ENCODE measurements at places on chromosomes 2 and 18.

- no peak for DNase-seq
These were observed 63.9 kb upstream of the TANK start for GRCh38 chr2:161096336-161096735.

DNA sequence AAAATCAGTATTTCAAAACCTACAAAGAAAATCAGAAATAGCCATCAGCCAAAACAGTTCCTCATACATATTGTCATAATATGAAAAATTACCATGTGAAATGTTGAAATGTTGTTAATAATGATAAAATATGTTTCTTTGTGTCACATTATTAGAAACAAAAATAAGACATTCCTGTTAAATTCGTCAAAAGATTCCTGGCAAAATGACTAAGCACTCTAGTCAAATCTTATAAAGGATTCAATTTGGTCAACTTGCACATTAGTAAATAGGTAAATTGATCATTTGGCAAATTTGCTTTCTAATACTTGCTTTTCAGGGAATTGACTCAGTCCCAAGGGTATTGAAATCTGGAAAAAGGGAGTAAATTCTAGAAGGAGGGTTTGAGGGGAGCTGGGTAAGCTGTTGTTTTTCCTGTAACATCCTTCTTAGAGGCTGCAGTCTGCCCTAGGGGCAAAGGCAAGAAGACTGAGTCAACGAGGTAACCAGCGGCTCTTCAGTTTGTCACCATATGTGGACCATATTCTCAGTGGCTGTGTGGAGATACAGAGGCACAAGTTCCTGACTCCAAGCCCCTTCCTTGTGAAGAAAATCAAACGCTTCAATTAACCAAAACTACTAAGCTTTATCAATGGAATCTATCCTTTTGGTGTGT, 482.3 kb downstream of the TNS1 start:
- DNase-seq = no peak

DNA sequence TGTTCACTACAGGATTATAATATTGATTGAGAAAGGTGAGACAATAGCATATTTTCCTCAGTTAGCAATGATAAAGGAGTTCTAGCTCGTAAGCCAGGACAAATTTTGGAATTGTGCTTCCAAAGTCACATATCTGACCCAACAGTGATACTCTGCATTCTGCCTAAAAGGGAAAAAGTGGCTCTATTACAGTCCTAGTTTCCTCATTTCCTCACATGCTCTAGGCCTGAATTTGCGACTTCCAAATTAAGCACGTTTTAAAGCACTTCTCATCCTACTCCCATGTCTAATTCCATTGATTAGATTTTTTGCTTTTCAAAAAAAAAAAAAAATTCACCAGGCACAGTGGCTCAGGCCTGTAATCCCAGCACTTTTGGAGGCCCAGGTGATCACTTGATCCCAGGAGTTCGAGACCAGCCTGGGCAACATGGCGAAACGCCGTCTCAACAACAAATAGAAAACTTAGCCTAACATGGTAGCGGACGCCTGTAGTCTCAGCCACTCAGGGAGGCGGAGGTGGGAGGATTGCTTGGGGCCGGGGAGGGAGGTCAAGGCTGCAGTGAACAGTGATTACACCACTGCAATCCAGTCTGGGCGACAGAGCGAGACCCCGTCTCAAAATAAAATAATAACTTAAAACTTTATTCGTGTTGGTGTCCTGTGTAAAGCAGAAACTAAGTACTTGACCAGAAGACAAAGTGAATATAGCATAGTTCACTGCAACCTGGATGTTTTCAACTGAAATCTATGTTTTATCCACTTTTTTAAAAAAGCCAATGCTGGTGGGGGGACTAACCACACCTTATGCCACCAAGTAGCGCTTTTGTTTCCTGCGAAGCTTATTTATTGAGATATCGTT, 1.5 kb downstream of the ESCO1 start:
- no peak for DNase-seq

- no peak for DNase-seq
These were observed 34.6 kb upstream of the INSIG2 start for GRCh38 chr2:118053681-118054080.

- no peak for DNase-seq
These were observed 86.5 kb downstream of the ROCK2 start for GRCh38 chr2:11257964-11258363.

- no peak for DNase-seq
These were observed 48.7 kb upstream of the NEDD4L start for GRCh38 chr18:57995331-57995730.

DNA sequence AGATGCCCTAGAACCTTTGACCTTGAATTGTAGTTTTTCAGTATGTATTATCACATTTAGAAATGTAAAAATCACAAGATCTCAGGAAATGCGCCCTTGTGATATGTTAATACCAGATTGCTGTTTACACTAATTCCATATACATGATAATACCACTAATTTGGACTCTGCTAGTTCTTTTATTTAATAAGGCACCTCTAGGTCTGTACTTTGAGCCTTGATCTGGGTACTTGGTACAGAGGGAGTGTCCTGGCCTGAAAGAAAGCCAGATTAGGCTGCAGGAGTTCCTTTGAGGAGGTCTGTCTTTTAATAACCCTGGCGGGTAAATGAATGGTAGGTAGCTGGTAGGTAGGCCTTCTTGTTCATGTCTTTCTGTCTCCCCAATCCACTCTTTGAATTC, 26.3 kb downstream of the PLEKHA3 start:
- no peak for DNase-seq

DNA sequence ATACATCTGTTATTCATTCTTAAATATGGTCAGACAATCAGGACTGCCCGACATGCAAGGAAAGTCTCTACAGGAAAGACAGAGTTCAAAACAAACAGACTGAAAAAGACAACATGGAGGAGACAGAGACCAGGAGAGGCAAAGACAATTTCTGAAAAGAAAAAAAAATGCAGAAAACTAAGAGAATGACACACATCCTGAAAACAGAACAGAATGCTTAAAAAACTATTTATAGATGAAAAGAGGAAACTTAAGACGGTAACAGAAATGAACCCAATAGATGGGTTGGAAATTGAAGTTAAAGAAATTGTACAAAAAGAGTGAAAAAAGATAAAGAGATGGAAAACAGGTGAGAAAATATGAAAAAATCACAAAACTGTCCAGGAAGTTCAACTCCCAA, 95.7 kb downstream of the BCL2 start:
- DNase-seq = no peak

DNA sequence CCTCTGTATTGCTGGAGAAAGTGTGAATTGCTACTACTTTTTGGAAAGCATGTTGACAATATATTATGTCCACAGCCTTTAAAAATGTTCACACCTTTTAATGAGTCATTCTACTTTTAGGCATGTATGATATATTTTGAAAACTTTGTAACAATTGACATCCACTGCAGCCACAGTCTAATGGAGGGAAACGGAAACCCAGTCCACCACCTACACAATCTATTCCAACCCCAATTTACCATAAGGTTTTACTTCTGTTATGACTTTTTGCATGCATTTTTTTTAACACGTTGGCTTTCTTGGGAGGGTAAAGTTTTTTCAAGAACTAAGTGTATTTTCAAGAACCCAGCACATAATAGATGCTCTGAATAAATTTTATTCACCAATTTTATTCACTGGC, 38.5 kb upstream of the ATP8B1 start:
- no peak for DNase-seq

- DNase-seq = no peak
These were observed 32.8 kb downstream of the ERLEC1 start for GRCh38 chr2:53819634-53820033.

GRCh38 chr2:29207352-29208148, 92.3 kb downstream of the CLIP4 start:
- DNase-seq = no peak
